ENCODE measurements at places on chromosomes 12 and 14.

DNA sequence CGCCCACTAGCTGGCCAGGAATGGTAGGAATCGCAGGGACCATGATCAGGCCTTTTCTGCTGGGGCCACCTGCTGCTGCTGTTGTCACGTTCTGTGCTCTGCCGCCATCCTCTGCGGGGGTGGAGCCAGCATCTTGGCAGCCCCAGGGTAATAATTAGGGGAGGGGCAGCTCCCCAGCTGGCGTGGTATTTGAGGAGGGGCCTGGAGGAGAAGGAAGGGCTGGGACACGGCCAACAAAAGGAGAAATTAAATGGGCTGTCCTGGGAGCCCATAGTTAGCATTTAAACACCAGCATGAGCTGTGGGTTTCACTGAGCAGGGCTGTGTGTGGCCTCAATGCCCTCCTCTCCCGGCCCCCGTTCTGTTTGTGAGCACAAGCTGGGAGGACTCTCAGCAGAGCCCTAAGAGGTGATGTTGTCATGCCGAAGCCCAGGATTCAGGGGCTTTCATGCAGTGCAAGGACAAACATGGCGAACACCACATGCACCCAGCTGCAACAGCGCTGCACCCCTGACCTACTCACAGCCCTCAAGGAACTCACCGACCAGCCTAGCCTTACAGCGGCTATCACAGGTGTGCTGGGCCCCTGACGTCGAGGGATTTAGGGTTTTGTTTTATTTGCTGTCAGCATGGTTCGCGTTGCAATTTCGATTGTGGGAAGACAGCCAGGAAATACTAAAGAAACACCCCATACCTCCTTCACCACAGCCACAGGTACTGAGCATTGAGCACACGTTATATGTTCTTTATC lies 324.3 kb downstream of the CACNA1C start:
- peak; percentile 18 for DNase-seq

DNA sequence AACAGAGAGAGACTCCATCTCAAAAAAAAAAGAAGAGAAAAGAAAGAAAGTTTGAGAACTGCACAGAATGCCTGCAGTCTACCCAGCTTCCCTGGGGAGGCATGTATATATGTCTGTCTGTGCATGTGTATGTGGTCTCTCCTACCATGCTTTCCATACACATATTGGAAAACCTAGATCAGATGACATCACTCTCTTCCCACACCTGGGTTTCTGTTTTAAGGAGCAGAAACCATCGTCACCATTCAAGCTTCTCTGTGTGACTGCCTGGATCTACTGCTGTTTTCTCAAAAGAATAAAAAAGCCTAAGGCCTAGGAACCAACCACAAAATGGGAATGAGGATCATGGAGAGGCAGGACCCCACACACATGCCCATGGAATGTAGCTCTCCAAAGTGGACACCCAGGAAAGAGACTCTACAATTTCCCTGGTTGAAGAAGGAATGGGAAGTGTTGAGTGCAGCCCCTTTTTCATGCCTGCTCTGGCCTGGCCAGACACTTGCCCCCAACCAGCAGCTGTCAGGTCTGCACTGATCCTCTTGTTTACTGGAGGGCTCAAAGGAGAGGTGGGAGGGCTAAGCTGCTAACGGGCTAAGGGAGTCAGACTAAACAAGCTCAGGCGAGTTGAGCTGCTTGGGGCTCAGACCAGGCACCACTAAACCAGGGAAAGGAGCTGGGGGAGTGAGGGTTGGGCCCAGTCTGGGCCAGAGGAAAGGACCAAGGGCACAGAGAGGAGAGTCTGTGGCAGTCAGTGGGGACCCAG lies 7.7 kb upstream of the PCK2 start:
- DNase-seq = no peak

- DNase-seq = no peak
Measured at GRCh38 chr12:43104494-43104893, 447.5 kb downstream of the ADAMTS20 start.

- no peak for DNase-seq
Measured at GRCh38 chr12:56029666-56030293, 8.9 kb downstream of the IKZF4 start.

- DNase-seq = no peak
Measured at GRCh38 chr12:123882161-123882705, 90.4 kb downstream of the CCDC92 start.

DNA sequence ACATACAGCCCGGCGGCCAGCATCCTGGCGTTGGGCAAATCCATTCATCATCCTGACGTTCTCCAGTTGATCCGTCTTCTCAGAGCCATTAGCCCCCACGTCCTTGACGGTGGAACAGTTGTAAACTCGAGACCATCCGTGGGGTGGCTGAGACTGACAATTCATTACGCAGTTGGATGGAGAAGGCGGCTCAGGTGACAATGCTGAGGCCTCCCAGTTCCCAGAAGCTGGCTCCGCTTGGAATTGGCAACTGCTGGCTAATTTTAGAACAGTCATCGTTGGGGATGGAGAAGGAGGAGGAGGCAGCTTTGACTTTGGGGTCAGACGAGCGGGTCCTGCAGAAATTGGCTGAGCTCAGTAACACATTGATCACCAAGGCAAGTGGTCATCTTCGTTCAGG lies 186.5 kb downstream of the PHETA1 start:
- DNase-seq = no peak

- peak; percentile 79 for DNase-seq
Measured at GRCh38 chr14:102539544-102540314, 30.2 kb upstream of the ANKRD9 start.

DNA sequence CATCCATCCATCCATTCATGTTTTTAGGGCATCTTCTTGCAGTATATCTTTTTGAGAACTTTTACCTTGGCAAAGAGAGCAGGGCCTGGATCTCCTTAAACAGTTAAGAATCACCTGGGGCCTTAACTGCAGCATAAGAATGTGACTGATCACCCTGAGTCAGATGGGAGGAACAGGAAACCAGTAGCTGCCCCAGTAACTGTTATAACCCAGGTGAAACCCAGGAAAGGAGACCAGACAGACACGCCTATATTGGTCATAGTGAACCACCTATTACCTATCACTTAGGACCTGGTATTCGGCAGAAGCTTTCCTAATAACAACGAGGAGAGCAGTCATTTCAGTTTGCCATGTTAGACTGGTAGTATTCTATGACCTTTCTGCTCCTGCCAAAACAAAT lies 43.4 kb upstream of the NR2C1 start:
- no peak for DNase-seq

GRCh38 chr14:64238631-64239030 lies 55.5 kb downstream of the ESR2 start:
- no peak for DNase-seq

- no peak for DNase-seq
Measured at GRCh38 chr12:97164936-97165335, 257.9 kb downstream of the NEDD1 start.
